Fibroblast of lung (primary cell): ENCODE measurements at places on chromosomes 5 and 9. TPM values are rescaled to one million over a fixed set of nuclear protein-coding genes. Genes with fewer than 3 reads are reported as not detected.

GRCh38 chr9:137318602-137319001, 16.5 kb upstream of the NRARP start:
- DNase-seq, result no peak

- no peak for DNase-seq
Observed at GRCh38 chr5:57410374-57411320, 72.0 kb downstream of the ACTBL2 start.

- peak; percentile 41 for DNase-seq
Observed at GRCh38 chr5:174828804-174829510, 104.6 kb downstream of the MSX2 start.

- no peak for DNase-seq
Observed at GRCh38 chr5:1325191-1325741, 19.6 kb downstream of the CLPTM1L start.

GRCh38 chr5:94618493-94619328, at the start of the genes KIAA0825 and SLF1:
TSS of gene KIAA0825 (minus strand) at chr5:94618604. CDS start at chr5:94537126, 81,478 bp downstream.
TSS of gene SLF1 (plus strand) at chr5:94618669. CDS start at chr5:94628811, 10,142 bp downstream.
- DNase-seq, result peak; percentile 83

GRCh38 chr5:76225336-76225735, 142.2 kb downstream of the SV2C start:
- DNase-seq, result no peak

- no peak for DNase-seq
Observed at GRCh38 chr9:121818016-121818661, 166.7 kb downstream of the DAB2IP start.

DNA sequence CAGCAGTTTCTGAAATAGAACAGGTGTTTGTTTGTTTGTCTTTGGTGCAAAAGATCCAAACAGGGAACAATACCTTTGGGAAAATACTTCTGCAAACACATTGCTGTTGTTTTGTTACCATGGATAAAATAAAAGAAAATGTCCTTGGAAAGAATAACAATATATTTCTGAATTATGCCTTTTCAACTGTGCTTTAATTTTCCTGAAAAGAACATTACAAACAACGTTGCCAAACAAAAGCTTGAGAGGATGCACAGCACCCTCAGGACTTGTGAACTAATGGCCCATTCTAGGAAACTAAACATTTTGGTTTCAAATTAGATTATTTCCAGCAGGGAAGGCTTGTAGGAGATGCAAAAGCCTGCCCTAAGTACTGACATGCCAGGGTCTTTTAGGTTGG, 967.2 kb downstream of the TLE4 start:
- no peak for DNase-seq

DNA sequence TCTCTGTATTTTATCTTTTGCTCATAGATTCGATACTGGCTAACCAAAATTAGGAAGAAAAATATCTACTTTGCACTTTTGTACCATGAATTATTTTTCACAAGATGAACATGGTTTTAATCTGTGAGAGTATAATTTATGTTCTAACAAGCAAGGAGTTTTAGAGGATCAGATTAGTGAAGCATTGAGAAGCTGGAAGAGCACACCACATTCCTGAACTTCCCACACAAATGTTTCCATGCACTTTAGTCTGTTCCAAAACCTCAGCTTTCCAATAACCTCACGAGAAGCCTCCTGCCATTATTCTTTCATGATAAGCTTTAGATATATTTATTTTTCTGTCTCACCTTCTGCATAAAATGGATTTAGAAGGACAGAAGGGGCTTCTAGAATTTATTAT, 98.7 kb upstream of the MPDZ start:
- peak; percentile 93 for DNase-seq

- DNase-seq, result no peak
Observed at GRCh38 chr9:98445576-98445975, 190.1 kb upstream of the TBC1D2 start.

DNA sequence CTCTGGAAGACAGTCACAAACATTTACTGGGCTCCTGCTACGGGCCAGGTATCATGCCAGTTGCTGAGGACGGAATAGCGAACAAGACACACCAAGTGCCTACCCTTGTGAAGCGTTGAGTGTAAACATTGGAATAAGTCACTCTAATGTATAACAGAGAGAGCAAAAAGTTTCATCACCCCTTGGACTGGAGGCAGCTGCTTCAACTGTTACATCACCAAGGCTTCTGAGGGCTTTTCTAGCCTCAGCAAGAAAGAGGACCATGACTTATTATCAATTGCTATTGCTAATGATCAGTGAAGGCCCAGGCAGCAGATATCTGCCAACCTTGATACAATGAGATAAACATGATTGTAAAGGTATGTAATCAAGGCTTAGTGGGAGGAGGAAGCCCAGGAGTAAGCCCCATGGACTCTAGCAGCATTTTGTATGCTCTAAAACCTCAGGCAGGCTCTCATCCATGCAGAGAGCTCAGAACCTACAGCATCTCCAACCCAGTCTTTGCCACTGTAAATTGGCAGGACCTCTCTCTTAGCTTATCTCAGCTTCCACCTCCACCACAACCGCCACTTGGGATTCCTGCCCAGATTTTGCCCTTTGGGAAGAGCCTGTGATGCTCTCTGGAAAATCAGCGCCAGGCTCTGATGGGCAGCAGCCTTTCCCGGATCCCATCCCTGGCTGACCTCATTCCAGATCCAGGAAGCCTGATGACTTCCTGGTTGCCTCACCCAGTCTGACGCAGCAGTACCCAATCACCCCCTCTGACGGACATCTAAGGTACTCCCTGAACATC, 54.5 kb downstream of the ADAM19 start:
- peak; percentile 71 for DNase-seq

- DNase-seq, result no peak
Observed at GRCh38 chr5:87560528-87560927, 147.8 kb upstream of the CCNH start.

- no peak for DNase-seq
Observed at GRCh38 chr5:10466446-10467073, 24.9 kb downstream of the ROPN1L start.

- DNase-seq, result no peak
Observed at GRCh38 chr9:104836235-104836634, 72.3 kb downstream of the NIPSNAP3B start.

- DNase-seq, result no peak
Observed at GRCh38 chr5:174003795-174004194, 14.8 kb downstream of the C5orf47 start.

GRCh38 chr9:79000230-79001002, 571.3 kb upstream of the TLE4 start:
- DNase-seq, result no peak

DNA sequence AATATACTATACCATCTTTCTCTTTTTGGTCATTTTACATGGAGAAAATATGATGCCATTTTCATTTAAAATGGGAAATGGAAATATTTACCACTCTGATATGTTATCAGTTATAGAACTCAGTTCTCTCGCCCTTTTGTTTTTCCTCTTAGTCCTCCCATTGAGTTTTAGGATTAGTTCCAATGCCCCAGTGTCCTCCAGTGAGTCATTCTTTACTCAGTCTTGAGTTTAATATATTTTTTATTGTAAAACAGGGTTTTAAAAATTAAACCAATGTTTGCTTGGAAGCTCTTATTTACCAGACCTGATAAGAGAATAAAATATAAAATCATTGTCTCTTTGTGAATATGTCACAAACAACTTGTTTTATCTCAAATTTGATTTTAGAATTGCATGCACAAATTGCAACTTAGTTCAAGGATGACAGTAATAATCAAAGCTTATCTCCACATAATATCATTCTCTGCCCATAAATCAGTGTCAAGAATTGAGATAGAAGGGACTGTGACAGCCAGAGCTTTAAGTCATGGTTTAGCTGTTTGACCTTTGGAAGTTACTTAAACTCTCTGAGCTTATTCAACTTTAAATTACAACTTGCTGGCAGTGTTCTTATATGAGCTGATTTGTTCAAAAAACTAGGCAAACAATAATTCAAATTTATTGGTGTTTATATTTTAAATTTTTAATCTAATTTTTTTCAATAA, 166.4 kb downstream of the PAM start:
- peak; percentile 41 for DNase-seq

GRCh38 chr9:25889661-25890060, 211.4 kb upstream of the TUSC1 start:
- no peak for DNase-seq

DNA sequence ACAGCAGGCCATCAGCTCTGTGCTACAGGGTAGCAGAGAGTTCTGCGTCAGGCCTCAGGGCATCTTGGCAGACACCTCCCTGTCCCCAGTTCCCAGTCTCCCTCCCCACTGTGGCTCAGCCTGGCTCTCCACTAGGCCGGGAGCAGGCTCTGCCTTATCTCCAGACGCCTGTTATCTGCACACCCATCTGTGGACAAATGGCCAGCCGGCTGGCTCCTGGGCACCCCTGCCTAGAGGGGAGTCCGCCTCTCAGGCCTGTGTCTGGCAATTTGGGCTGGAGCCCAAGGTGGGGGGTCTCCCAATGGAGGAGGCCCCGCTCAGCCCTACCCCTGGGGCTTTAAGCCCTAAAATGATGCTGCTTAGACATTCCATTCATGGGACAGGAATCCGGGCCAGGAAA, 39.2 kb upstream of the HAND1 start:
- DNase-seq, result no peak

- DNase-seq, result no peak
Observed at GRCh38 chr5:94702729-94703128, 84.3 kb downstream of the SLF1 start.

DNA sequence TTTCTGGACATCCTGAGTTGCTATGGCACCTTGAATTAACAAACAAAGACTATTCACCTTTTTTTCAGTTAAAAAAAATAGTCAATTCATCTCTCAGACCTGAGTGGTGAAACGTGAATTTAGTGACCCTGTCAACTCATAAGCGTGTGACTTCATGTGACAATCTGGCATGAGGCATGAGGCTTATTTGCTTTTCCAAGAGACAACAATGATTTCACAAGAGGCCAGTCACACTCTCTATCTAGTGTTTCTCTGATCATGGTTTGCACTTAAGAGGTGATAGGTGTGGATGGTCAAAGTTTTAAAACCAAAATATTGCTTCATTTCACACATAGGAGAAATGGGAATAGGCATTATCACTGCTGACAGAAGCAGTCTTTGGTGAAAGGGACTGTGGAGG, 559.6 kb upstream of the ACO1 start:
- no peak for DNase-seq

DNA sequence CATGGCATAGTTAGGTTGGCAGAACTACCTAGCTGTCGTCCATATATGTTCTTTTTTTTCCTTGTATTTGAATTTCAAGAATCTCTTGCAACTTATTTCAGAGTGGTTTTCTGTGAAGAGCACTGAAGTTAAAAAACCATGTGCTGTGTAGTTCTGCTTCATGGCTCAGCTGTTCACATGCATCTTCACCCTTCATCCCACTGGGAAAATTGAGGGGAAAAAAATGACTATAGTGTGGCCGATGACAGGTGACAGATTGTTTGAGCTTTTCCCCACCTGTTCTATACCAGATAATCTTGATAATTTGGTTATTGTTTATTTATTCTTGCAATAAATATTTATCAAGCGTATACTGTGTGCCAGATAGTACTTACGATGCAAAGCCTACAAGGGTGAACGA, 77.8 kb downstream of the AOPEP start:
- DNase-seq, result no peak

DNA sequence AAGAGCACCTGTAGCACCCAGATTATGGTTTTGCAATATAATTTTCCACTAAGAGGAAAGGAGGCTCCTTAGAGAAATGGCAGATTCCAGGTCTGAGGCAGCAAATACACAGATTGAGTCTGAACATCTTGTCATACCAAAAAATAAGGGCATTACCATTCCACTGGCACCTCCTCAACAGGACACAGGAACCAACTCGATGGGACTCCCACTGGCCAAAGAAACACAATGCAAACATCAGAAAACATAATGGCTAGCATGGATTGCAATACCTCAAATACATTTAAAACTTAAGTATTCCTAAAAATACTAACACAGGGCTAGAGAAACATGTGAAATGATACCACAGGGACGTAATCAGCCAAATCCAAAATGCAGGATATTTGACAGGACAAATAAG, 12.4 kb upstream of the RANBP17 start:
- DNase-seq, result no peak

DNA sequence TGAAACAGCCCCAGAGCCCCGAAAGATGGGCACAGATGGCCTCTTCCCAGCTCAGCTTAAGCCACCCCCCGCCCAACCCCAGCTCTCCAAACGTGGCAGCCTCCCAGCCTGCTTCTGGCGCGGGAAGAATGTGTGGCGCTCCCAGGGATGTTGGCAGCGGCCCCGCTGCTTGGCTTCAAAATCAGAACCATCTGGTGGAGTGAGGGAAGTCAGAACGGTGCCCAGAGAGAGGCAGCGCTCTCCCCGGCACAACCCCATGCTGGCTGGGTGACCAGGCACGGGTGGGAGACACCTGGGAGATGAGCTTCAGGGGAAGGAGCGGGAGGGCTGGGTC, 72.7 kb upstream of the ORM1 start:
- DNase-seq, result peak; percentile 86

DNA sequence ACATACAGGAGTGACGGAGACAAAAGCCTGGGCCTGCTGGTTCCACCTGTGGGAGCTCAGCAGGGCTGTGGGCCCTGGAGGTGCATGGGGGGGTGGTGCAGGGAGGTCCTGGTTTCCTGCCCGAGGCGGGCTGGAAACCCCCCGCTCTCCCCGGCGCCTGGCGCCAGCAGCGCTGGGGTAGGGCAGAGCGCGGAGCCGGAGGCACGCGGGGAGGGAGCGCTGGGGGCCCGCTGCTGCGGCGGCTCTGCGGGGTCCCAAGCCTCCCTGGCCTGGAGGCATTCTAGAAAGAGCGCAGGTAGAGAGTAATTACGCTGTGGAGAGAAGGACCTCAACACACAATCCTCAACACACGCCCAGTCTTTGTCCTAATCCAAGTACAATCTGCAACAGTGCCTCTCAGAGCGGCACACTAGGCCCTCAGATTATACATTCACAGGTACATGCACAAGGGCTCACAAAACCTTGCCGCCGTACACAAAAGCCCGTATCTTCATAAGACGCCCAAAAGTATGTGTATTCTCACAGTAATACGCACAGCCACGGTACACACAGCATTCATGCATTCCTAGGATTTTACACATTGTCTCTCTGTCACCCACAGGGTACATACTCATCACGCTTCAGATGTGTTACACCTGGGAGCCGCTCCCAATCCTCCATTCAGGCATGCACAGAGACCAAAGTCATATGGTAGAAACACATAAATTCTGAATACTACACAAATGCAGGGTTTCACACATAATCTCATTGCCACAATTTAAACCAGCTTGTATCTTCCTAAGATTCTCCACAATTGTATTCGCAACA, 2.1 kb upstream of the HAND1 start:
- DNase-seq, result no peak

DNA sequence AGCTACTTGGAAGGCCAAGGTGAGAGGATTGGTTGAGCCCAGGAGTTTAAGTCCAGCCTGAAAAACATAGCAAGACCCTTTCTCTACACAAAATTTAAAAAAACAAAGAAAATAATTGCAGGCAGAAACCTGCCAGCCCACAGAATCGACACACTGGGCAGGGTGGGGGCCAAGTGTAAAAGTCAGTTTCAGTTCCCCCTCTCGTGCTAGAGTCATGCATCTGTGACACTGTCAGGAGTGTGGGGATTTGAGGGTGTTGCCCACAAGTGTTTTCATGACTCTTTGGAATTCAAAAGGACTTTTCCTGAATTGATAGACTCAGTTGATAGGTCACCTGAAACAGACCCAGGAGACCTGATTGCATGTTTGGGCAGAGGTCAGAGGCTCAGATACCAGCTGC, 47.6 kb downstream of the PRRC2B start:
- no peak for DNase-seq

DPP7 gene
- total RNA-seq, result 93.0 and 126 TPM in 2 replicates

PHYHD1 gene
- total RNA-seq, result 12.3 and 20.0 TPM in 2 replicates

DNAH5 gene
- 0.77 and 3.1 TPM in 2 replicates for total RNA-seq

KCNT1 gene
- total RNA-seq, result not detected in 2 replicates

PKN3 gene
- 1.3 and 1.7 TPM in 2 replicates for total RNA-seq

KIF24 gene
- total RNA-seq, result 0.51 and 1.2 TPM in 2 replicates

NR6A1 gene
- total RNA-seq, result 0.26 and 0.50 TPM in 2 replicates

B4GALT1 gene
- total RNA-seq, result 18.2 and 24.1 TPM in 2 replicates

DRD1 gene
- total RNA-seq, result 2.0 and 2.6 TPM in 2 replicates
